ENCODE measurements at places on chromosomes 1 and 21. TPM values are rescaled to one million over a fixed set of nuclear protein-coding genes. Genes with fewer than 3 reads are reported as not detected.

The PLD5 gene
- 0.03 TPM for polyA plus RNA-seq

The ARHGAP29 gene
- 6.3 TPM for polyA plus RNA-seq

The RNU1-2 gene
- not detected for polyA plus RNA-seq

The MAN1C1 gene
- polyA plus RNA-seq = 1.8 TPM

The FAM78B gene
- polyA plus RNA-seq = 4.7 TPM

The AMPD1 gene
- polyA plus RNA-seq = 129 TPM

The PEA15 gene
- 111 TPM for polyA plus RNA-seq

The S100A2 gene
- 2.1 TPM for polyA plus RNA-seq

The PCAT6 gene
- polyA plus RNA-seq = 0.14 TPM

The ILDR2 gene
- 0.03 TPM for polyA plus RNA-seq

The GBP7 gene
- polyA plus RNA-seq = not detected

The HUNK gene
- polyA plus RNA-seq = 0.06 TPM

The DPYD gene
- polyA plus RNA-seq = 3.4 TPM

The LCE1E gene
- polyA plus RNA-seq = not detected

The TTC22 gene
- 0.03 TPM for polyA plus RNA-seq

The PTCH2 gene
- 0.35 TPM for polyA plus RNA-seq

The NKAIN1 gene
- polyA plus RNA-seq = 7.0 TPM

The LYPD8 gene
- polyA plus RNA-seq = not detected

The ADAMTSL4 gene
- 7.4 TPM for polyA plus RNA-seq

The ABCG1 gene
- 2.9 TPM for polyA plus RNA-seq

The H3-3A gene
- polyA plus RNA-seq = 222 TPM

The MTOR gene
- 44.0 TPM for polyA plus RNA-seq

The GJA9 gene
- polyA plus RNA-seq = not detected

The HES3 gene
- not detected for polyA plus RNA-seq

The CCDC30 gene
- 0.39 TPM for polyA plus RNA-seq

The CCDC185 gene
- not detected for polyA plus RNA-seq

The DIO1 gene
- polyA plus RNA-seq = not detected

The CD247 gene
- polyA plus RNA-seq = 0.55 TPM

The ZBTB8A gene
- 1.6 TPM for polyA plus RNA-seq

The ITGB3BP gene
- 2.0 TPM for polyA plus RNA-seq

The CELA2B gene
- polyA plus RNA-seq = not detected

The C8A gene
- not detected for polyA plus RNA-seq

The NVL gene
- 7.0 TPM for polyA plus RNA-seq

The LRRC7 gene
- polyA plus RNA-seq = 0.94 TPM

The OSCP1 gene
- polyA plus RNA-seq = 2.5 TPM

The TOE1 gene
- 4.6 TPM for polyA plus RNA-seq

The SV2A gene
- 0.19 TPM for polyA plus RNA-seq

The CYP4A11 gene
- 0.01 TPM for polyA plus RNA-seq

The IFI44 gene
- 5.0 TPM for polyA plus RNA-seq

The F13B gene
- polyA plus RNA-seq = not detected

The TNFRSF8 gene
- polyA plus RNA-seq = 0.49 TPM

The SPATA46 gene
- not detected for polyA plus RNA-seq

The HHIPL2 gene
- 0.04 TPM for polyA plus RNA-seq

The DCDC2B gene
- polyA plus RNA-seq = 0.04 TPM

The OTUD3 gene
- polyA plus RNA-seq = 2.3 TPM

The LEFTY1 gene
- polyA plus RNA-seq = not detected

The SYCP1 gene
- polyA plus RNA-seq = not detected

The TTF2 gene
- 3.5 TPM for polyA plus RNA-seq

The PFDN2 gene
- 191 TPM for polyA plus RNA-seq

The SPRR1A gene
- polyA plus RNA-seq = not detected

The SORT1 gene
- polyA plus RNA-seq = 81.9 TPM

The SLC9C2 gene
- not detected for polyA plus RNA-seq

The EFCAB14 gene
- polyA plus RNA-seq = 24.6 TPM

The TTC39A gene
- polyA plus RNA-seq = 0.78 TPM

The CALML6 gene
- 75.4 TPM for polyA plus RNA-seq

Data from psoas muscle (tissue), 8 donors.